OCI-LY7 (cell line): ENCODE measurements at places on chromosomes 6 and 20. TPM values are rescaled to one million over a fixed set of nuclear protein-coding genes. Genes with fewer than 3 reads are reported as not detected.

GRCh38 chr6:140208286-140208685 is 833.8 kb upstream of the CITED2 start:
- no peak for DNase-seq

DNA sequence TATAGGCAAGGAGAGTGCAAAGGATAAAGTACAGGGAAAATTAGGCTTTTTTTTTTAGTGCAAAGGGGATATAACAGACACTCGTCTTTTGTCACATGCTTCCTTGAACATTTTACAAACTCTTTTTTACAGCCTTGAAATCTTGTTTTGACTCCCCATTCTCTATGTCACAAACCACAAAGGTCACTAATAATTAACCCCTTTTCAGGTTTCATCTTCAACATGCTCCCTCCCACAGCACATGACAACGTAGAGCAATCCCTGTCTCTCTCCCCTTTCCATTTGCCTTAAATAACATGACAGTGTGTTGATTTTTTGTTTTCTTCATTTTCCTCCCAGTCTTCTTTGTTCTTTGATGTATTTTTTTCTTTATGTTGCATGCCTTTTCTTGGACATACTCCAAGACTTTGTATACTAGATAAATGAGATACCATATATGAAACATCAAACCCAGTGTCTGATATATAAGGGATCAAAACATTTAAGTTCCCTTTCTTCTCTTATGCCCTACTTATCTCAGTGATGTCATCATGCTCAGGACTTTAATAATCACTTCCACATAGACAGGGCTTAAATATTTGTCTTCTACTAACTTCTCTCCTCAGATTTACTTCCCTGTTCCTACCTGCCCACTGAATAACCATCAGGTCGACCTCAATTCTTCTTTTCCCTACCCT is 378.7 kb upstream of the HSF2 start:
- DNase-seq = no peak

GRCh38 chr20:38270869-38271605 is 10.5 kb upstream of the KIAA1755 start:
- no peak for DNase-seq

SIRPD gene
- not detected in 2 replicates for total RNA-seq

CFAP206 gene
- 0.32 TPM in 1 of 2 replicates, not detected in the other for total RNA-seq

L3MBTL1 gene
- 27.8 and 28.3 TPM in 2 replicates for total RNA-seq

EFCAB8 gene
- not detected in 2 replicates for total RNA-seq

SLC2A10 gene
- not detected in 2 replicates for total RNA-seq

DNA sequence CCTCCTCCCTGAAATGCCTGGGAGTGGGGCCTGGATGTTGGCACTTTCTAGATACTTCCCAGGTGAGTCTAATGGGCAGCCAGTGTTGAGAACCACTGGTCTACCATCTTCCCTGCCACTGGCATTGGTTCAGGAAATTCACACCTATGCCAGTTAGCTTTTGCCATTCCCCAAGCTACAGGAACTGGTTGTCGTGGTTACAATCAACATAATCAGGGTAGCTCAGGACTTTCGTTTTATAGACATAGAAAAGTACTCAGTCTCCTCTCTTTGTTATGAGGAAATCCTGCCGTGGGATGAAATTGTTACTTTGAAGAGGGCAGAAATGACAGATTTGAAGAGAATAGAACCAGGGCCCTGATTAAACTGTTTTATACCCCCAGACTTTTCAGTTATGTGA is 127.9 kb upstream of the FOXO3 start:
- DNase-seq = no peak

DNA sequence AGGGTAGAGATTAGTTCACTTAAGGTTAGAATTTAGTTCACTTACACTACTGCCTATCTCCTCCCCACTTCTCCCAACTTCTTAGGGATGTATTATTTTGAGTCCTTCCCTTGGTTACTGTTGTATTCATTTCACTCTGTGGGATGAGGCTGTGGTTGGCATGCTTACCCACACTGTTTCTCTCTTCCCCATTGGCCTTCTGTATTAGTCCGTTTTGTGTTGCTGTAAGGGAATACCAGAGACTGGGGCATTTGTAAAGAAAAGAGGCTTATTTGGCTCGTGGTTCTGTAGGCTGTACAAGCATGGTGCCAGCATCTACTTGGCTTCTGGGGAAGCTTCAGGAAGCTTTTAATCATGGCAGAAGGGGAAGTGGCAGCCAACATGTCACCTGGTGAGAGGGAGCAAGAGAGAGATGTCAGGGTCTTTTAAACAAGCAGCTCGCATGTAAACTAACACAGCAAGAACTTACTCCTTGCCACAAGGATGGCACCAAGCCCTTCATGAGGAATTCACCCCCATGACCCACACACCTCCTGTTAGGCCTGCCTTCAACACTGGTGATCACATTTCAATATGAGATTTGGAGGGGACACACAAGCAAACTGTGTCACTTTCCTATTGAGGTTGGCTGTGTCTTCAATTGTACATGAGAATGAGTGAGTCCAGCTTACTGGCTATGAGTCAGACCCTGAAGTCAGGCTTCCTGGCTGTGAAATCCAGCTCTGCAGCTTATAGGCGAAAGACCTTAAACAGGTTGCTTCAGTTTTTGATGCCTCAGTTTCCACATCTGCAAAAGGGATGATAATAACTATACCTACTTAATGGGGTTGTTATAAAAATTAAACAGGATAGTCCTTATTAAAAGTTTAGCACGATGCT is 53.3 kb downstream of the SYNDIG1 start:
- no peak for DNase-seq

ZNF165 gene
- 3.1 and 3.2 TPM in 2 replicates for total RNA-seq

- DNase-seq = no peak
Measured at GRCh38 chr6:3756546-3756945, 5.0 kb upstream of the PXDC1 start.

DNA sequence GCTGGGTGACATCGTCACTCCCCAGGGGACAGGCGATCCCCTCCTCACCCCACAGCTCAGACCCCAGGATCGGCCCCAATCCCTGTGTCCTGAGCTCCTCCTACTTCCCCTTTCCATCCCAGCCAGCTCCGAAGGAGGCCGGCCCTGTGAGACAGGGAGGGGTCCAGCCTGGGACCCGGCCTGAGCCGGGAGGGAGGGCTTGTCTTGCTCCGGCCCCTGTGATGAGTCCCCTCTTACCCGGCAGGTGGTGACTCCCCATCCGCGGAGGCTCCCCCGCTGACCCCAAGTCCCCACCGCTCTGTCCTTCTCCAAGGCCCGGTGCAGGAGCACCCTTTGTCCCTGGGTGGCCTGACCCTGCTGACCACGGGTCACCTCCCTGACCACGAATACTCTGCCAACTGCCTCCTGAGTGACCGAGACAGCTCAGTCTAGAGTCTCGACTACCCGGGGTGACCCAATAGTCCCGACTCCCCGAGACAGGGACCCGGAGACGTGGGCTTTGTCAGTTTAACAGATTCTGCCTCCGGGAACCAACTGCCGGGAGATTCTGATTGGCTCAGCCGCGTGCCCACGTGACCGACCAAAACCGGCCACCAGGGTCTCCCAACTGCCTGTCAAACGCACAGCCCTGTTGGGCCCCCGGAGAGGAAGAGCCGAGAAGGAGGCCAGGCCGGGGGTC is 187.4 kb upstream of the PROKR2 start:
- no peak for DNase-seq

DNA sequence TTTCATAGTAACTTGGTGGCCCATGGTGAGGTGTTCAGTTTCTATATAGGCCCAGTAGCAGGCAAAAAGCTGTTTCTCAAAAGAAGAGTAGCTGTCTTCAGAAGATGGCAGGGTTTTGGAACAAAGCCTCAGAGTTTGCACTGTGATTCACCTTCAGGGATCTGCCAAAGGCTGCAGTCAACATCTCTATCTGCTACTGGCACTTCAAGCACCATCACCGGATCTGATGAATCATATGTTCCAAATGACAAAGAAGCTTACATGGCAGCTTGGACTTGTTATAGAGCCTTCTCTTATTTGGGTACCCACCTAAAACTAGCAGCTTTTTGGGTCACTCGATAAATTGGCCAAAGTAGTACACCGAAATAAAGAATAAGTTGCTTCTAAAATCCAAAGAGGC is 39.5 kb downstream of the PKIB start:
- DNase-seq = no peak

HRH3 gene
- not detected in 2 replicates for total RNA-seq

FBXO5 gene
- 68.0 and 73.8 TPM in 2 replicates for total RNA-seq

RBPJL gene
- not detected in 2 replicates for total RNA-seq

DNA sequence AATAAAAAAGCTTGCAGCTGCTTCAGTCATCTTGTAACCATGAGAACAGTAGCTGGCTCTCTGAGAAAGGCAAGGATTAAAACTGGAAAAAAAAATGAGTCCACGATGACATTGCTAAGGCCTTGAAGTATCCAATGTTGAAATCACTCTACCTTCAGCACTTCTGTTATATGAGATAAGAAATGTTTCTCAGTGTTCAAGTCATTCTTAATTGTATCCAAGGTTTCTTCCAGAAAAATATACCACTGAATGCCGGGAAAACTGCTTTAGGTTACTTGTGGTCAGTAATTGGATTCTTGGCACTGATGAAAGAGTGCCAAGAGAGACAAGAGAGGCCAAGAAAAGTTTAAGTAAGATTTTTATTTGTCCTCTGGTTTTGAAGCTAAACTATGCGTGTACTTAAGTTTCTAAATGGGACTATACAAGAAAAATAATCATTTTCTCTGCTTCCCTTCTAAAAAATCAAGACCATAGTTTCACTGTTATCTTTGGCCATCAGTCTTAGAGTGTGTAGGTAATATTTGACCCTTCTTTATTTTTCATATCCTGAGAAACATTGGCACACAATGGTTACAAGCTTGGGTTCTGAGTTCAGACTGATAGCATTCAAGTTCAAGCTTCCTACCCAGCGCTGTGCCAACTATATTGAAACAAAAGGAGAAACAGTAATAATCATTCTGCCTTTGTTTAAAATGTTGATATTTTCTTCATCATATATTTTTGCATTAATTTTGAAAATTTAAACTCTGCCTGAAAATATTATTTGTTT is 84.6 kb downstream of the TRDN start:
- no peak for DNase-seq

- peak; percentile 39 for DNase-seq
Measured at GRCh38 chr6:35552285-35552917, 39.7 kb upstream of the TULP1 start.

- DNase-seq = no peak
Measured at GRCh38 chr6:111718326-111718725, 112.6 kb upstream of the TRAF3IP2 start.

DNA sequence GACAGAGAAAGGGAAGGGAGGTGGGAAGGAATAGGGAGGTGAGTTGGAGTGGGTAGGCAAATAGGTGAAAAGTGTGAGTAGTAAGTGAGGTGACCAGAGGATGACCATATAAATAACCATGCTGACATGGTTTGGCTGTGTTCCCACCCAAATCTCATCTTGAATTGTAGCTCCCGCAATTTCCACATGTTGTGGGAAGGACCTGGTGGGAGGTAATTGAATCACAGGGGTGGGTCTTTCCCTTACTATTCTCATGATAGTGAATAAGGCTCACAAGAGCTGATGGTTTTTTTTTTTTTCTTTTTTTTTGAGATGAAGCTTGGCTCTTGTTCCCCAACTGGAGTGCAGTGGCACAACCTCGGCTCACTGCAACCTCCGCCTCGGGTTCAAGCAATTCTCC is 21.5 kb upstream of the SMIM13 start:
- no peak for DNase-seq

DNA sequence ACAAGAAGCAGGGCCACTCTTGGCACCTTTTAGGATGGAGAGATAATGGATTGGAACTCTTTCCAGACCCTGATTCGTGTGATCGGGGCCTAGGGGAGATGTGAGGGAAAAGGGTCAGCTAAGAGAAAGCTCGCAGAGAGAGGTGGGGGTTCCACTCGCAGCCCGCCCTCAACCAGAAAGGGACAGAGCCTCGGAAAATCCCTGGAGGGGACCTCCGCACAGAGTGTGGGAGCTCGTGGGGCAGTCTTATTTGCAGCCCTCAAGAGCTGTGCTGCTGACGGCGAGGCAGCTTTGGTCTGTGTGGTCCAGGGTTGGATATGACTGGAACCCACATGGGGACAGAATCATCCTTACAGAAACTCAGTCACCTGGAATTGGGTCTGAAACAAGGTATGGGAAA is 184.3 kb upstream of the PMEPA1 start:
- DNase-seq = no peak
